Panc1 (cell line): ENCODE measurements at places on chromosomes 2 and 18.

DNA sequence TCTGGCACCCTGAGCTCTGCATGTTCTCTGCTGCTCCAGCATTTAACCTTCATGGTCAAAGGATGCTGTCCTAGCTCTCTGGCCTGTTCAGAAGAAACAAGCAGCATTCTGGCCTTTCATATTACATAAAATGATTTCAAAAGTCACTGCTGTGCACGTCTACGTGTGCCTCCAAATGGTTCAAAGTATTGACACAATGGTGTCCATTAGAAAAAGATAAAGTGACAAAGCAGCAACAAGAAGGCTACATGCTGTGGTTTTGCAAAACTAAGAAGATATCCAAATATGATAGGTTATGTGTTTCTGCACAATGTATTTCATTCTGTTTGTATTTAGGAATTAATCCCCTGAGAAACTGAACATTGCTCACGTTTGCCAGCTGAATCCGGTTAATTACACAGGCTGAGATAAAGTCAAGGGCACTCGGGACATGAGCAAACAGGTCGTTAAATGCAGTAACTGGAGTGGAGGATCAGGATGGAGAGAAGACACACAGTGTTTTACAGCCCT is 258.5 kb downstream of the DOK6 start:
- no peak for DNase-seq

DNA sequence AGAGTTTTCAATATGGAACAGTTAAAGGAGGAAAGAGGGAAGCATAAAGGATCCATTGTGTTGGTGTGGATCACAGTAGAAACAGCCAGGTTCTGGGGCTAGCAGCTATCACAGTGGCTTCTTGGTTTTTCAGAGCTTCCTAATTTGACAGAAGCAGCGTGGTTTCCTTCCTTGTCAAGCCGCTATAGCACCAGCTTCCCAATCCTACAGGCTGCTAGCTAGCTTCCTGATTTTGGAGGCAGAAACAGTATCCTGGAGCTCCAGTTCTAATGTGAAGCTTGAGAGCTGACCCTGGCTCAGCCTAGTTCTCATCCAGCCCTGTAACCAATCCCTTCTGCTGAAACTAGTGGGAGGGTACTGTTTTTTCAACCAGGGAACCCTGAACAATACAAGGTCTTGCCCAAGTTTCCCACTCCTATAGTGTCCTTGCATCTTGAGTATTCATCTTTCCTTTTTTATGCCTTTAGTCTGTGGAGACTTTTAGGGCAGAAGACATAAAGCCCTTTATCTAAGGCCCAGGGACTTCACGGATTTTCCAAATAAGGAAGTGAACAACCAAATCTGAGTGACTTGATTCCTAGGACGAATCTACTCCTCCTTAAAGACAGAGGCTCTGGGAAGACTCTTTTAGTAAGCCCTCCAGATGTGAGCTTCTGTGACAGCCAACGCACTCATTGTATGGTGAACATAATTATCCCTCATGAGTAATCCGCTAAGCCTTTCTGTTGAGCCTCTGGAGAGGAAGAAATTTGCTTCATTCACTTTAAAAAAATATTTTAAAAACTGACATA is 33.8 kb downstream of the CCDC93 start:
- DNase-seq, result no peak

DNA sequence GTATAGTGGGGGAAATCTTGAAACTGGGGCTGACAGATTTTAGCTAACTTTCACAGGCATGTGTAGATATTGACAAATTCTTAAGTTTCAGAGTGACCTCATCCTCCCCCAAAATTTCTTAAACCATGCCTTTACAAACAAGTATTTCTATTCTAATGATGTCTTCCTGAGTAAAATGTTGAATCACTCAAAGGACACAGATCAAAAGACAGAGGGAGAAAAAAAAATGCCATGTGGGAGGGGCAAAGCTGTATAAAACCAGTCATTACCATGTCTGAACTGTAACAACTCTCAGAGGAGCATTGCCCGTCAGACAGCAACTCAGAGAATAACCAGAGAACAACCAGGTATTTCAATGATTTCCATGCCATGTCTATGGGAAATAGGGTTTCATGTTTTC is at the start of gene SERPINB2:
SERPINB2 (plus strand) TSS at position 282 of the 400 bp plus-strand sequence. CDS start 3,740 bp downstream, outside the sequence.
- DNase-seq, result no peak

GRCh38 chr2:184425083-184425482 is 173.2 kb upstream of the ZNF804A start:
- DNase-seq, result no peak

DNA sequence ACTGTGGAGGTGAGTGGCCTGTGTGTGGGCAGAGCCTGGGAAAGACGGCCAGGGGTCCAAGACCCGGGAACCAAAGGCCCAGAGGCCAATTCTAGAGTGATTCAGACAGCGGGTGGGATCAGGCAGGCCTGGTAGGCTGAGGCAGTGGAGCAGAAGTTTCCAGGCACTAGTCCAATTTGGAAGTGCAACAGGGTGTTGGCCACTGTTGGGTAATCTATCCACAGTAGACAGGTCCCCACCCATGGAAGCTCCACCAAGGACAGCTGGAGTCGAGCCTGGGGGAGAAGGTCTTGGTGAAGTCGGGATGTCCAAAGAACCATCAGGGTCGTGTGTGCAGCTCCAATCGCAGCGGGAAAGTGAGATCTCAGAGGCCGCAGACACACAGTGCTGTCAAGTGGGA is 125.8 kb upstream of the COPS8 start:
- DNase-seq, result no peak

DNA sequence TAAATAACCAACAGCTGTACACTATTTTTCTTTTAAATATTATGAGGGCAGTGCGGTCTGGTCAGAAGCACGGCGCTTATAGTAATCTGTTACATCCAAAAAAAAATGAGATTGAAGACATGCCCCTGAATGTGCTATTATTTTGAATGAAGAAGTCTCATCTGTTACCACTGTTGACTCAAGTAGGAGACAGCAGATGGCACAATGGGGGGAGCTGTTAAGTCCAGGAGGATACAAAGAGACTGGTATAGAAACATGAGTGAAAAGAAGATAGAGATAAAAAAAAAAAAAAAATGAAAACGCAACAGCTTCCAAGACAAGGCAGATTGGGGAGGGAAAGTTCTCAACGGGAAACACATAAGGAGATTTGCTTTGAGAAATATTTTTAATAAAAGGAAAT is 425.5 kb upstream of the PKDCC start:
- no peak for DNase-seq

DNA sequence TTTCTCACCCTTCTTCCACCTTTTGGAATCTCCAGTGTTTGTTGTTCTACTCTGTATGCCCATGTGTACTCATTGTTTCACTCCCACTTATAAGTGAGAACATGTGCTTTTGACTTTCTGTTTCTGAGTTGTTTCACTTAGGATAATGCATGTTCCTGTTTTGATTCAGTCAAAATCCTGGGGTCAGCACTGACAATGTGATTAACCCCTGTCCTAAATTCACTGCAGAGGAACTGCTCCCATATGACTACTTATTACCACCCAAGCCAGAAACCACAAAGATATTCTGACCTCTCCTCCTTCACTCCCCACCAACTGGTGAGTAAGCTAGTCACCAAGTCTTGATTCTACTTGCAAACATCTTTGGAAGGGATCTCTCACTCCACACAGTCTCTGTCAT is 251.4 kb upstream of the TCF4 start:
- no peak for DNase-seq

GRCh38 chr2:98899041-98899702 is 36.9 kb downstream of the CRACDL start:
- DNase-seq, result no peak

DNA sequence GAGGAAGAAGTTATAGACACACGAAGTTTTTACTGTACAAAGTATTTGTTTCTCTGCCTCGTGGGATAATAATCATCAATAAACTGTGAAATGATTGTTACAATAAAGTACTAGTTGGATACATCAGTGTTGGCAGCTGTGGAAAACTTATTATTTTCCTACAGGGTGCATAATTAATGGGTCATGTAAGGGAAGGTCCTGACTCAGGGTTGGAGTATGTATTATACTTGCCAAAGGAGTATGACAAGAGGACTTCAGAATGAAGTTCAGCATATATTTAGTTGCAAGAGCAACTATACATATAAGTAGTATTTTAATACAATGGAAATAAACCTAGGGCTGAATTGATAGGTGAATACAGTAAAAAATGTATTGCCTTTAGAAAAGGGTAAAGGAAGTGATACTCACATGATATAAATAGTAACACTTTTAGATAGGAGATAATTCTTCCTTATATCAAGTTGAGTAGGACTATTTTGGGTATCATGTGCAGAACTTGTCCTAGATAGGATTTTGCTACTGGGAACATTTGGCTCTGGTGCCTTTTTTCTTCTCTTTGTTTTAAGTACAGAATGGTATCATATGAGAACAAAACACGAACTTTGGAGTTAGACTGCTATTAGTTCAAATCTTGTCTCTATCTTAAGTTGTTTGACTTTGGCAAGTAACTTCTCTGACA is 79.1 kb downstream of the PLCL1 start:
- no peak for DNase-seq

- no peak for DNase-seq
Measured at GRCh38 chr18:12376034-12376753, 833 bp downstream of the AFG3L2 start.

- no peak for DNase-seq
Measured at GRCh38 chr2:230330725-230331124, 3.7 kb downstream of the SP140L start.

DNA sequence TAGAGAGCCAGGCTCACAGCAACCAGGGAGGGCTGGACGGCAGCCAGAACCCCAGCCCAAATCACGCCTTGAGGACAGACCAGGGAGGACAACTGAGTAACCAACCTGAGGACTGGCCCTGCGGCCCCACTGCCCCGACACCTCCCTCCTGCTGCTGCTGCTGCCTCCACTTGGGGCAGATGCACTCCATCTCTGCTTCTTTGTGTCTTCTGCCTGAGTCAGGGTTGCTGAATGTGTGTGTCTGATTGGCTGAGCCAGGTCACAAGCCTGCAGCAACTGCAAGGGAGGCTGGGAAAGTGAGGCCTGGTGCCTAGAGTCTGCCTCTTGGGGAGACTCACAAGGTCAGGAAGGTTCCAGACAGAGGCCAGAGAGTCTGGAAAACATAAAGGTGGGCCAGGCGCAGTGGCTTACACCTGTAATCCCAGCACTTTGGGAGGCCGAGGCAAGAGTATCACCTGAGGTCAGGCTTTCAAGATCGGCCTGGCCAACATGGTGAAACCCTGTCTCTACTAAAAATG is 83.4 kb downstream of the ZFP36L2 start:
- no peak for DNase-seq
